NCI-H1048 (cell line): ENCODE measurements at places on chromosomes 3 and 15.

GRCh38 chr3:63937661-63938651 is 25.8 kb upstream of the SCAANT1 start:
- DNase-seq, result no peak

DNA sequence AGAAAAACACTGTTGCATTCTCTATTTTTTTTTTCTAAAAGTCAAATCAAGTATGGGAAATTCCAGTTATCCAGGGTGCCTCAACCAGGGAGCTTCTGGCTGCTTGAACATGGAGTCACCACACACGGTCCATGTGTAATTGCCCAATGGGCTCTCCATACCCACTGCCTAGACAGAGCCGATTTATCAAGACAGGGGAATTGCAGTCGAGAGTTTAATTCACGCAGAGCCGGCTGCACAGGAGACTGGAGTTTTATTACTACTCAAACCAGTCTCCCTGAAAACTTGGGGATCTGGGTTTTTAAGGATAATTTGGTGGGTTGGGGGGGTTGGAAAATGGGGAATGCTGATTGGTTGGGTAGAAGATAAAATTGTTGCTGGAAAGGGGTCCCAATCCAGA is 149.8 kb downstream of the TJP1 start:
- no peak for DNase-seq

- DNase-seq, result no peak
Measured at GRCh38 chr3:48598323-48599076, 3.4 kb upstream of the COL7A1 start.

DNA sequence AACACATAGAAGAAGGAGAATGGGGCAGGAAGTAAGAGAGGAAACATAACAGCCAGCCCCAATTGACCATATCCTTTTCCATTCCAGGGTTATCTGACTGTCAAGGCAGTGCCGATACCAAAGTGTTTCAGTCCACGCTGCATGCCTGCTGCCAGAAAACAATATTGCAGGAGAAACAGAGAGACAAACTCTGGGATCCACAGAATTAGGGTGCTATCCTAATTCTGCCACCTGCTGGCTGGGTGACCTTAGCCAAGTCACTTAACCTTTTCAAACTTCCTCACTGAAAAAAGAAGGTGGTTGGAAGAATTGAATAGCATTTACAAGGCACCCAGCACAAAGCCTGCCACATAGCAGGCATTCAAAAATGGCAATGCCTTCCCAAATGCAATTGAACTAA is 32.0 kb downstream of the GLB1 start:
- no peak for DNase-seq

DNA sequence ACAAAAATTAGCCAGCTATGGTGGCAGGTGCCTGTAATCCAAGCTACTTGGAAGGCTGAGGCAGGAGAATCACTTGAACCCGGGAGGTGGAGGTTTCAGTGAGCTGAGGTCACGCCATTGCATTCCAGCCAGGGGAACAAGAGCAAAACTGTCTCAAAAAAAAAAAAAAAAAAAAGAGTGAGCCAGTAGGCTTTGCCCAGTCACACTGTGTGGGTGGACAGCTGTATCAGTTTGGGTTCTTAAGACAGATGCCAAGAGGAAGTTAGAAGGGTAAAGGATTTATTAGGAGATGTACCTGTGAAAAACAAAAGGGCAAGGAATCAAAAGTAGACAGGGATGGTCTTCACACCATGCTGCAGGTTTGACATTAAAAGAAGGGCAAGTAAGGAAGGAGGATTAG is 86.1 kb upstream of the CGNL1 start:
- no peak for DNase-seq

DNA sequence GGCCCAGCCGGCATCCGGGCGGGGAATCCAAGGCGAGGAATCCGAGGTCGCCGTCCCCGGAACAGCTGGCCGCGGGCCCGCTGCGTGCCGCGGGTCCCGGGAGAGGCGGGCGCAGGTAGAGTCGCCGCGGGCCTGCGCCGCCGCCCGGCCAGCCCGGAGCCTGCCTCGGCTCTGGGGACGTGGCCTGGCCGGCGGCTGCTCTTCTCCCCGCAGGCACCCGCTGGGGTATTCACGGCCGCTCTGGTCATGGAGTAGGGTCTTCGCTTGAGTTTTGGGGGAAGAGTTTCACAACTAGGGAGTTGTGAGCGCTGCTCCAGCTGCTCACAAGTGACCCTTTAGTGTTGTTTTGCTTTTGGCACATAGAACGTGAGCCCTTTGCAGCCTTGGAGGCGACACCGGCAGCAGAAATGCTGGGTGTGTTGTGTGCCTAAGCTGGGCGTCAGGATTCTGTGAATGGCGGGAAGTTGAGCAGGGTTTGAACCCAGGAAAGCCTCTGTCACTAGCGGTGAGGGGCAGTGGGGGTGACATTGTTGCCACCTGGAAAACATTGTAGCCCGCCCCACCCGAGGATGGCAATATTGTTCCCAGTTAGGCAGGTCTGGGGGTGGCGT is 4.0 kb downstream of the TRIM71 start:
- DNase-seq, result no peak
